Activated CD8-positive, alpha-beta memory T cell treated with anti-CD3 and anti-CD28 coated beads, Interleukin-2, amount 10 ng/mL, durations not matched to agents 7 days and 5 days (primary cell): ENCODE measurements at places on chromosomes 5 and 9.

DNA sequence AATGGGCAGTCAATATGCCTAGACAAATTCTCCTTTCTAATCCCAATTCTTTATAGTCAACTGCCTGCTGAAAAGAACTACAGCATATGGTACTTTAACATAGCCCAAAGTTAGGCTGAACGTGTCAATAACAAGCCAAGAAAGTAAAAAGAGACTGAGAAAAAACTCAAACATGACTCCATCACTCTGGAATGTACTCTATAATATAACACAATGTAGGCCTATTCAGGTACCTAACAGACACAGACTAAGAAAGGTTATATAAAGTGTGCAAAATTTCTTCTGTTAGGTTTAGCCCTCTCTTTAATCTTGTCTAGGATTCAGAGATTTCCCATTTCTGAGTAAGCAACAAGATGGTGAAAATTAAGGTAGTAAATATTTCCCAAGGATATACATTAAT is 209.7 kb upstream of the PRR16 start:
- no peaks in the 10 kb centered on the region for H3K36me3 ChIP-seq
- H3K27ac ChIP-seq = no peak overlapping the region
- no peak for DNase-seq
- H3K4me1 ChIP-seq = no peaks in the 10 kb centered on the region

DNA sequence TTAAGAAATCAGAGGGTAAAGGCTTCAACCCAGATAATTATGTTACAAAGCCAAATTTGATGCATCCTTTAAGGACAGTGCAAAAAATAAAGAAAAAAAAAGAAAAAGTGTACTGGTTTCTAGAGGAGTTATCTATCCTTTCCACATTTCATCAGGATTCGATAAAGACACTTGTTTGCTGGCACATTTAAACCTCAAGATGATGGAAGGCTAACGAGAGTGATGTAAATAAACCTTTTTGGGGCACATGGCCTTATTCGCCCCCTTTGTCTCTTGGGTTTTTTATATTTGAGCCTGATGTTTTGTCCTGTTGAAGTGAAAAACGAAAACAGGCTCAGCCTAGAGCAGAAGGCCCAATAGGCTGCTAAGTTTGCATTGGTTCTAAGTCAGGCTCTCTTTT is 416.5 kb downstream of the TAF11L14 start:
- no peak overlapping the region for H3K4me3 ChIP-seq
- no peak for DNase-seq
- H3K27ac ChIP-seq = no peak overlapping the region
- H3K27me3 ChIP-seq = no peaks in the 10 kb centered on the region

DNA sequence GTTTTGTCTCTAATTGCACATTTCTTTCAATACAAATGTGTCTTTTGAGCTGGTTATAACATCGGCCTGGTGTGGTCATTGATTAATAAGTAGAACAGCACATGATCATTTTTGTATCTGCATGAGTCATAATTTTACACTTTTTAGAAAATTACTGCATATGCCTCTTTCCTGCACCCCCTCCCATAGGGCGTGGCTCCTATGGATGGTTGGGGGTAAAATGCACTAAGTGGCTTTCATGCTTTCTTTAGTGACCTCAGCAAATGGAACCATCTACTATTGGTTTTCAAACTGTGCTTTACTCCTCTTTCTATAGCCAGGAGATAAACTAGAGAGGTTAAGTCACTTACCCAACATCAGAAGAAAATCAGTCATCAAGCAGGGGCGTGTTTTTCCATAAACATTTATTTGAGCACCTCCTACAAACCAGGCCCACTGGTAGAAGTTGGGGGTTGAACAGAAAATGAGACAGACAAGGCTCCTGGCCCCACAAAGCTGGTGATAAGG is 3.8 kb downstream of the ANXA6 start:
- peak overlapping the region; percentile 62 for H3K4me3 ChIP-seq
- H3K36me3 ChIP-seq = peaks cover 41% of the 10 kb centered on the region
- no peaks in the 10 kb centered on the region for H3K27me3 ChIP-seq
- peak overlapping the region; percentile 89 for H3K27ac ChIP-seq
- peaks cover 67% of the 10 kb centered on the region for H3K4me1 ChIP-seq

DNA sequence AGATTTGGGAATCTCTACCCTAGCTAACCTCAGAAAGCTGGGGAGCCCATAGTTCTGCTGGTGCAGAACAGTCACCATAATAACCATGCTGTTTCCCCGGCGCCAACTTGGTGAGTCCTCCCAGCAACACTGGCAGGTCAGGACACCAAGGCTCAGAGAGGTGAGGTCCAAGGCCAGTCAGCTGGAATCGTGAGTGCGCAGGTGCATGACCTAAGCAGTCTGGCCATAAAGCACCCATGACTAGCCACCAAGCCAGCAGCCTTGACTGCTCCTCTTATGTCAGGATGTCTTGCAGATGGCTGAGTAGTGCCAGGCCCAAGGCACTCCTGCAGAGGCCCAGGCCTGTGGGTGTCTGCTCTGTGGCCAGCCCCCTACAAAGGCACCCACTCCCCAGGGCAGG is 2.6 kb downstream of the RNF44 start:
- DNase-seq = no peak
- peaks cover 58% of the 10 kb centered on the region for H3K4me1 ChIP-seq
- peak overlapping the region; percentile 90 for H3K27ac ChIP-seq
- no peaks in the 10 kb centered on the region for H3K27me3 ChIP-seq
- peaks cover 26% of the 10 kb centered on the region for H3K36me3 ChIP-seq

GRCh38 chr5:15116996-15117395 is 245.4 kb upstream of the ANKH start:
- H3K4me1 ChIP-seq = no peaks in the 10 kb centered on the region
- no peak overlapping the region for H3K27ac ChIP-seq
- H3K27me3 ChIP-seq = no peaks in the 10 kb centered on the region
- H3K4me3 ChIP-seq = no peak overlapping the region
- no peaks in the 10 kb centered on the region for H3K36me3 ChIP-seq

GRCh38 chr9:123927625-123928532 is 2.0 kb downstream of the DENND1A start:
- H3K4me3 ChIP-seq = peak overlapping the region; percentile 69
- peaks cover 3% of the 10 kb centered on the region for H3K27me3 ChIP-seq
- peaks cover 28% of the 10 kb centered on the region for H3K4me1 ChIP-seq
- peaks cover 10% of the 10 kb centered on the region for H3K36me3 ChIP-seq
- DNase-seq = no peak
- H3K27ac ChIP-seq = no peak overlapping the region

GRCh38 chr5:88230546-88231066 is 38.0 kb downstream of the TMEM161B start:
- no peak overlapping the region for H3K27ac ChIP-seq
- H3K4me1 ChIP-seq = peaks cover 11% of the 10 kb centered on the region
- DNase-seq = no peak
- no peak overlapping the region for H3K4me3 ChIP-seq
- no peaks in the 10 kb centered on the region for H3K27me3 ChIP-seq

GRCh38 chr9:93645921-93646639 is 69.7 kb downstream of the PHF2 start:
- H3K36me3 ChIP-seq = peaks cover 2% of the 10 kb centered on the region
- H3K4me3 ChIP-seq = no peak overlapping the region
- no peaks in the 10 kb centered on the region for H3K27me3 ChIP-seq
- peak; percentile 38 for DNase-seq
- H3K4me1 ChIP-seq = no peaks in the 10 kb centered on the region

GRCh38 chr9:80701061-80701460 is 988.3 kb downstream of the TLE1 start:
- H3K27me3 ChIP-seq = no peaks in the 10 kb centered on the region
- no peak overlapping the region for H3K4me3 ChIP-seq
- DNase-seq = no peak
- H3K27ac ChIP-seq = no peak overlapping the region

GRCh38 chr5:35482167-35482755 is 135.4 kb upstream of the SPEF2 start:
- no peak for DNase-seq
- H3K4me1 ChIP-seq = peaks cover 9% of the 10 kb centered on the region
- peaks cover 1% of the 10 kb centered on the region for H3K27me3 ChIP-seq
- H3K36me3 ChIP-seq = peaks cover 22% of the 10 kb centered on the region
- no peak overlapping the region for H3K4me3 ChIP-seq
- no peak overlapping the region for H3K27ac ChIP-seq

- H3K27me3 ChIP-seq = no peaks in the 10 kb centered on the region
- H3K4me3 ChIP-seq = no peak overlapping the region
- H3K27ac ChIP-seq = no peak overlapping the region
- no peaks in the 10 kb centered on the region for H3K36me3 ChIP-seq
Measured at GRCh38 chr5:122612901-122613300, 162.0 kb upstream of the SNX2 start.

GRCh38 chr5:155046591-155046990 is 33.0 kb downstream of the KIF4B start:
- H3K27ac ChIP-seq = no peak overlapping the region
- DNase-seq = no peak
- peaks cover 13% of the 10 kb centered on the region for H3K27me3 ChIP-seq

DNA sequence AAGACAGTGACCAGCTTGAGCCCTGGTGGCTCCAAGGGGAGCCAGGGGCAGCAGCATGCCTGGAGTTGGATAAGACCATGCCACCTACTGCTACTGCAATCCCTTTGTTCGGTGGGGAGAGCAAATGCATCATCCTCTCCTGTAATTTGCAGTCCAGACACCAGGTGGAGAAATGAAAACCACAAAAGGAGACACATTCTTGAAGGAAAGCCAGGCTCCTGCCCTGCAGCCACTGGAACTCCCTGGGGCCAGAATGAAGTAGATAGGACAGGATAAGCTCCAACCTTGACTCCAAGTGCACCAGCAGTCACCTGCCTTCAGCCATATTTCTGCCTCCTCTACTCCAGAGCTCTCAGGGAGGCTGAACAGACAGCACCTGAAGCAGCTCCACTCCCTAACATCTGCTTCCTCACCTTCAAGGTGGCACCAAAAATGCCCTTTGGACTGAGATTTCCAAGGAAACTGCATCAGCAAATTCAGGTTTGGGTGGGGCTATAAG is 65.1 kb upstream of the IQGAP2 start:
- H3K36me3 ChIP-seq = peaks cover 8% of the 10 kb centered on the region
- DNase-seq = peak; percentile 59

DNA sequence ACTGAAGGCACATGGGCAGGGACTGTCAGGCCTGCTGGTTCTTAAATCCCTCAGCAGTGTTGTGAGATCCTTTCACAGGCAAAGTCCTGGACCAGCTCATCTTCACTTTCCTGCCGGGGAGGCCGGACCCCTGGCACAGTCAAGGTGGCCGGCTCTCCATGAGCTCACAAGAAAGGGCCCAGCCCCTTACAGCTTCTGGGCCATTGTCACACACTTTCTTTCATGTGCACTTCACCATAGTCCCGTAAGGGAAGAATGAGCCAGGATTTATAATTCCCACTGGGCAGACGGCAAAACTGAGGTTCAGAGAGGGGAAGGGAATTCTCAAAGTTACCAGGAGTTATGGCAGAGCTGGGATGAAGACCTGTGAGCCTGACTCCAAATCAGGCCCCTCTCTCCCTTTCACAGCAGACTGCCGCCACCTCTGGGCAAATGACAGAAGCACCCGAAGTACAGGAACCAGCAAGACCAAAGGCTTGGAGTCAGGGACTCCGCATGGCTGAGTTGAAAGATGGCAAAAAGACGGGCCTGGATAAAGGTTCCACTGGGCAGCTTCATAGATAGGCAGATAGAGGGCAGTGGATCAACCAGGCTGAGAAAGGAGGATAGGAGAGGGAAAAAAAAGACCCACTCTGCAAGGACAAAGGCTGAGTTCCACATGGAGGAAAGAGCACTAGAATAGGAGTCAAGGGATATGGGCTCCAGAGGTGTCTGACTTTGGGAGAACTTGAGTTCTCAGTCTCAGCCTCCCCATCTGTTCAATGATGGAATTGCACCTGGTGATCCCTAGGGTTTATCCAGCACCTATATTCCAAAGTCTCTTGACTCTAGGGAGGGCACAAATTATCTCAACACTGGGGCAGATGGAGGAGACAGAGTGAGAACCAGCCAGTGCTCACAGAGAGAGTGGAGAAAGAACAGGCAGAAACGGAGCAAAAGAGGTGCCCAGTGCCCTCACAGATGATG is 128.7 kb downstream of the PAX5 start:
- peaks cover 16% of the 10 kb centered on the region for H3K4me1 ChIP-seq
- H3K27ac ChIP-seq = no peak overlapping the region
- H3K4me3 ChIP-seq = no peak overlapping the region
- peaks cover 60% of the 10 kb centered on the region for H3K27me3 ChIP-seq
- DNase-seq = no peak
- H3K36me3 ChIP-seq = no peaks in the 10 kb centered on the region

- H3K27ac ChIP-seq = no peak overlapping the region
- H3K27me3 ChIP-seq = no peaks in the 10 kb centered on the region
- peaks cover 11% of the 10 kb centered on the region for H3K4me1 ChIP-seq
- no peaks in the 10 kb centered on the region for H3K36me3 ChIP-seq
Measured at GRCh38 chr9:122053567-122054350, 39.3 kb downstream of the TTLL11 start.

GRCh38 chr5:21895766-21896350 is 957.3 kb downstream of the CDH12 start:
- no peak overlapping the region for H3K4me3 ChIP-seq
- no peak overlapping the region for H3K27ac ChIP-seq
- H3K4me1 ChIP-seq = no peaks in the 10 kb centered on the region

- H3K27ac ChIP-seq = no peak overlapping the region
- no peak for DNase-seq
- no peaks in the 10 kb centered on the region for H3K27me3 ChIP-seq
- H3K4me1 ChIP-seq = no peaks in the 10 kb centered on the region
Measured at GRCh38 chr9:6512085-6512657, 99.2 kb downstream of the UHRF2 start.

DNA sequence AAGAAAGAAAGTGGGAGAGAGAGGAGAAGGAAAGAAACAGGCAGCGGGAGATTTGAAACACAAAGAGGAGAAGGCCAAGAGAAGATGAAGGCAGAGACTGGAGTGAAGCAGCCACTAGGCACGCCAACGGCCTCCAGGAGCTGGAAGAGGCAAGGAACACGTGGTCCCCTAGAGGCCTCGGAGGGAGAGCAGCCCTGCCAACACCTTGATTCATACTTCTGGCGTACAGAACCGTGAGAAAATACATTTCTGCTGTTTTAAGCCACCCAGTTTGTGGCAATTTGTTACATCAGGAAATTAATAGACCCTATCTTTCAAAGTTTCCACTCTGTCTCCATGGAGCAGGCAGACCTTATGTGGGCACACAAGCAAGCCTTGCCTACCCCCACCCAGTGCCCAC is 133.4 kb downstream of the ACTL7B start:
- H3K27ac ChIP-seq = no peak overlapping the region
- H3K4me3 ChIP-seq = no peak overlapping the region
- no peaks in the 10 kb centered on the region for H3K4me1 ChIP-seq
- H3K27me3 ChIP-seq = no peaks in the 10 kb centered on the region
- DNase-seq = no peak

- H3K27me3 ChIP-seq = peaks cover 49% of the 10 kb centered on the region
- H3K36me3 ChIP-seq = no peaks in the 10 kb centered on the region
- H3K4me3 ChIP-seq = no peak overlapping the region
- H3K27ac ChIP-seq = no peak overlapping the region
- no peak for DNase-seq
Measured at GRCh38 chr5:64693636-64694035, 3.3 kb downstream of the SHISAL2B start.

- no peaks in the 10 kb centered on the region for H3K27me3 ChIP-seq
- H3K4me1 ChIP-seq = no peaks in the 10 kb centered on the region
- no peak for DNase-seq
- no peak overlapping the region for H3K4me3 ChIP-seq
- no peaks in the 10 kb centered on the region for H3K36me3 ChIP-seq
Measured at GRCh38 chr5:10110228-10110627, 139.5 kb downstream of the ATPSCKMT start.
